ENCODE measurements at places on chromosomes 2 and 18. TPM values are rescaled to one million over a fixed set of nuclear protein-coding genes. Genes with fewer than 3 reads are reported as not detected.

The OTOS gene
- total RNA-seq, result not detected

The RFTN2 gene
- total RNA-seq, result 0.08 TPM

DNA sequence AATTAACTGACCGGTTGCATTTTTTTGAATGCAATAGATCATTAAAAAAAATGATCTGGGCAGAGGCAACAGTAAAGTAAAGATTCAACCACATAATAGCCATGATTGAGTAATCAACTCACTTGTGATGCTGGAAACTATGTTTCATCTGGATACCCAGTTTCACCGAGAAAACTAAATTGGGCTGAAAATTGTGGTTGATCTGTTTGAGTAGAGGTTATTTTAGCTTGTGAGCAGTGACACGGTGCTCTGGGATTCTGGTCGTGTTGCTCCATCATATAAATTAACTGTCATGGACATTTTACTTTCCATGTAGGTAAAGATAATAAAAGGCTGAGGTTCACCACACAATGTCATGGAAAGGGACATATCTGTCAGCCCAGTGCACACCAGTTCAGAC lies 58.7 kb downstream of the CD226 start:
- DNase-seq, result no peak

- no peak for DNase-seq
These were observed 117.9 kb upstream of the NETO1 start for GRCh38 chr18:72985686-72986085.

GRCh38 chr2:112636605-112637288 lies 9.0 kb upstream of the SLC20A1 start:
- peak; percentile 26 for DNase-seq

- DNase-seq, result no peak
These were observed 441.5 kb downstream of the MTX2 start for GRCh38 chr2:176710657-176711186.

- DNase-seq, result no peak
These were observed 9.3 kb downstream of the NOSTRIN start for GRCh38 chr2:168811696-168812095.

All from activated naive CD8-positive, alpha-beta T cell treated with anti-CD3 and anti-CD28 coated beads, Interleukin-2, amount 10 ng/mL, durations not matched to agents 7 days and 5 days (primary cell).